ENCODE measurements at places on chromosomes 4 and X.

DNA sequence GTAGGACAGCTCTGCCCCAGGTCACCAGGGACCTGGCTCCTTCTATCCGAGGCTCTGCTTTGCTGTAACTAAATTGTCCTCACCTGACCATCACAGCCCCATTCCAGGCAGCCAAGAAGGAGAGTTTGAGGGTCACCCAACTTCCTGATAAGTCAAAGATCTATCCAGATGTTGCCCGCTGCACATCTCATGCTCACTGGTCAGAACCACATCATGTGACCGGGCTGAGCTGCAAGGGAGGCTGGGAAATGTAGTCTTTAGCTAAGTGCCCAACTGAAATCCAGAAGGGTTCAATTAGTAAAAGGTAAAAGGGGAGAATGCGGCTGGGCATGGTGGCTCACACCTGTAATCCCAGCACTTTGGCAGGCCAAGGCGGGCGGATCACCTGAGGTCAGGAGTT lies 18.4 kb downstream of the HMX1 start:
- DNase-seq: no peak

GRCh38 chr4:121913667-121914066 lies 38.2 kb downstream of the TRPC3 start:
- DNase-seq: no peak

- DNase-seq: no peak
These were observed 235.6 kb upstream of the JADE1 start for GRCh38 chr4:128573781-128574508.

DNA sequence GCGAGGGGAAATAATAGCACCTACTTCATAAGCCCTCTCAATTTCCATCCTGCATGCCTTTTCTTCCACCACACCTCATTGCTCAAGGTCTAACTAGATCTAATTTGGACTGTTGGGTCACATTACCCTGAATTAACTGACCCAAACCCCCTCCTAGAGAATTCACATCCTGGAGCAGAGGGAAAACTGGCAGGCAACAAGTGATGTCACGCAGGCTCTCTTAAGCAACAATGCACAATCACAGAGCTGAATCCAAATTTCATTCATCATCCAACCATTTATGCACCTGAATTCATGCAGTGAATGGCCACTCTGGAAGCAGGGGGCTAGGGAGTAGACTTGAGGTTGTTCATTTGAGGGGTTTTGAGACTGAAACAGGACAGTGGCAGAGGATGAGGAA lies 107.7 kb upstream of the HUWE1 start:
- DNase-seq: no peak

- peak; percentile 30 for DNase-seq
These were observed 7.3 kb upstream of the GLOD5 start for GRCh38 chrX:48754238-48754637.

GRCh38 chr4:154332681-154333421 lies 158.7 kb downstream of the DCHS2 start:
- DNase-seq: no peak

DNA sequence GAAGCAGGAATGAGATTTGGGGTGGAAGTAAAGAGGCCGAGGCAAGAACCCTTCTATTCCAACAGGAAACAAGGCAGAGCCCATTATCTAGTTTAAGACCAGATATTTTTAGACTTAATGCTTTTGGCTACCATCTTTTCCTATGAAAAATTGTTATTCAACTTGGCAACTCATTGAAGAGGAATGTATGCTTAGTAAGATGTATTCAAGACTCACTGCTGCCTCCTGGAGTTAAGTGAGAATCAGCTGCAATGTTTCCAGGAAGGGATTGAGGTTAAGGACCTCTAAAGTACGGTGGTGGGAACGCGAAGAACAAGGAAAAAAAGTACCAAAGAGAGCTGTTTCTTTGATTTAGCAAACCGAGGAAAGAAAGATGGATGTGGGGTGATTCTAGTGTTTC lies 89.1 kb downstream of the RAPGEF2 start:
- no peak for DNase-seq

GRCh38 chrX:69036674-69037573 lies 128.3 kb downstream of the PJA1 start:
- no peak for DNase-seq

DNA sequence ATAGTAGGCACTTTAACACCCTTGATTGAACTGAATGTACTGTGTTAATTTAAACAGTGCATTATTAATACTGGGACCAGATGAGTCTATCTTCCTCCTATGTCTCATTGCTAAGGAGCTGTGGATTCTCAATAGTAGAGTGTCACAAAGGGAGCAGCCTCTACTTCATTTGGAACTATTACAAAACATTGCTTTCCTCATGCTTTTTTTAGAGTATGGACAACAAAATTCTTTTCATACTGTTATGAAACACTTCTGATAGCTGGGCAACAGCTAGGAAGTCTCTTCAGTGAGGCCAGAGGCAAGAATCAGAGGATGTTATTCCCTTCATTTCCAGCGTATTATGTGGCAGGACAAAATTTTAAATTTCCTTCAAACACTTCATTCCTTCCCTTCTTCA lies 160.8 kb downstream of the FBXO8 start:
- no peak for DNase-seq

GRCh38 chrX:16719334-16720084 lies at the start of gene SYAP1:
SYAP1 (plus strand) TSS chrX:16719612; CDS start chrX:16719725, 113 bp downstream.
- peak; percentile 39 for DNase-seq

GRCh38 chr4:3481783-3482393 lies 18.8 kb downstream of the DOK7 start:
- no peak for DNase-seq

DNA sequence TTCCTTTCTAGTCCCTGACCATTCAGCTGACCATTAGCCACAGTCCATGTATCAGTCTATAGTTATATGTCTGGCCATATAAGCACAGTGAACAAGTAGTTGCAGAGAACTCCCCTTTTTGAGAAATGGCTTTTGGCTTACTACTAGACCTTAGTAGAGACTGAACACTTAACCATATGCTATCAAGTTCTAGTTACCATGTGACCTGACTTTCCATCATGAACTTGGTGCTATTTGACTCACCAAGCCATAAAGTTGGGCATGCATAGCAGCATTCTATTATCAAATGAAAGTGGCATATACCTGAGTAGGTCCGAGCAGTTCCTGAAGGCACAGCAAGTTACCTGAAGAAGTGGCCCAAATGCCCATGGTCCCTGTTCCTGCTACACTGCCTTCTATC lies 74.5 kb upstream of the IL2 start:
- no peak for DNase-seq

GRCh38 chr4:148057516-148057915 lies 325.6 kb downstream of the ARHGAP10 start:
- DNase-seq: no peak

All from HuH-7.5 (cell line).